Posterior cingulate gyrus (tissue), 11 donors: ENCODE measurements at places on chromosomes 7 and 10.

GRCh38 chr7:25062380-25062779 is 62.7 kb downstream of the CYCS start:
- no peak for DNase-seq

GRCh38 chr10:110163192-110163773 is 44.1 kb upstream of the MXI1 start:
- DNase-seq = no peak

DNA sequence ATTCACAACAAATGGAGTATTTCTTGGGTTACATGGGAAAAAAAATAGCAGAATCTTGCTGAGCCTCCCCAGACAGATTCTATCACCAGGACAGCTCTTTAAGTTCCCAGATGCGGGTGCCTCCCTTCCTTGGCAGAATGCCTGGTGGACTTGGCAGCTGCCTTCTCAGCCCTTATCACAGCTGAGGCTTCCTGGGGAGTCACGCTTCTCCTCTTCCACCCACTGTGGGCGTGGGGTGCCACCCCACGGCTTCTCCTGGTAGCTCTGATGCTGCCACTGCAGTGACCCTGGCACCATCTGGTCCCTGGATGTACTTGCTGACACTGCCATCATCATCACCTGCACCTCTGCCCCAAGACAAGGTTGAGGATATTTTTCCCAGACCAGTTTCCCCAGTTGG is 16.2 kb upstream of the NME8 start:
- DNase-seq = peak; percentile 77

DNA sequence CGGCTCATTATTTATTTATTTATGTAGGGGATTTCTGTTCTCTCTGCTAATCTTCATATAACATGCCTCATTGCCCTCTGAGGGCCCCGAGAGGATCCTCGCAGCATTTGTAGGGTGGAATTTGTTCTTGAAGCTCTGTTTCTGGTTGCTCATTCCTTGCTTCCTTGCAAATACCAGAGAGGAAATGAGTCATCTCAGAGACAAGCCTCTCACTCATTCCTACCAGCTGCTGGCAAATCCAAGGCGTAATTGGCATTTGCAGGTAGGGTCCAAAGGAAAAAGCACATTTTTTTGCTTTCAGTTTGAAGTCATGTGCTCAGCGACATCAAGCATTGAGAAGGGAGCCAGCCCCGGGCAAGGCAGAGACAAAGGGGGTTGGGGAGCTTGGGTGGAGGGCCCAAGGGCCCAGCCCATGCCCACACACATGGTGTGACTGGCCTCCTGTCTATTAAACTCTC is 501.6 kb downstream of the GALNT17 start:
- no peak for DNase-seq

DNA sequence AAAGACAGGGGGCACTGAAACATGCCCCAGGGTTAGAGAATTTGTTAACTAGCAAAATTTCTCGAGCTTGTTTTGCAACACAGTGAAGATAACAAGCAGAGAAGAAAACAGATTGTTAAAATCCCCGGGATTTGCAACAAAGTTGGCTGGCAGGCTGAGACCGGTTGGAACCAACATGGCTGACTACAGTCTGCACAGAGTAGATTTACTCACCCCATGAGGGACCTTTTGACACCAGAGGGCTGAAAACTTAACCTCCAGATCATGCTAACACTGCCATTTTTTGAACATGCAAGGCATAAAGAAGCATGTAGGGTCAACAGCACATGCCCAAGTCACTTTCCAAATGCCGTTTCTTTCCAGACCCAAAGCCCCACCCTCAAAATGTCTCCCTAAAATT is 95.2 kb upstream of the TMEM26 start:
- no peak for DNase-seq

GRCh38 chr7:81284576-81284975 is 365.7 kb upstream of the SEMA3C start:
- DNase-seq = no peak

DNA sequence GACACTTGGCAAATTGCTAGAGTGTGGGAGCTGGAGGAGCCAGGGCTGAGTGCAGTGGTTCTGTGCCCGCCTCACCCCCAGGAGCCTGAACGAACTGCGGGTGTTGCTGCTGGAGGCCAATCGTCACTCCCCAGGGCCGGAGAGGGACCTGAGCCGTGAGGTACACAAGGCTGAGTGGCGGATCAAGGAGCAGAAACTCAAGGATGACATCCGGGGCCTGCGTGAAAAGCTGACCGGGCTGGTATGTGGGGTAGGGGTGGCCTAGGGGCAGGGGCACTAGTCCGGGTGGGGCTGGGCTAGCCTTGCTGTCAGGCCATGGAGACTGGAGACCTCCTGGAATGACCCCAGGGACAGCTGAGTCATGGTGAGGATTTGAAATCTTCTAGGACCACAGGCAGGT is 56.7 kb upstream of the GTF2IRD1 start:
- no peak for DNase-seq

GRCh38 chr7:112866424-112866823 is 76.2 kb upstream of the TMEM168 start:
- no peak for DNase-seq
